Mucosa of descending colon (tissue), 3 donors: ENCODE measurements at places on chromosomes 1 and 21.

DNA sequence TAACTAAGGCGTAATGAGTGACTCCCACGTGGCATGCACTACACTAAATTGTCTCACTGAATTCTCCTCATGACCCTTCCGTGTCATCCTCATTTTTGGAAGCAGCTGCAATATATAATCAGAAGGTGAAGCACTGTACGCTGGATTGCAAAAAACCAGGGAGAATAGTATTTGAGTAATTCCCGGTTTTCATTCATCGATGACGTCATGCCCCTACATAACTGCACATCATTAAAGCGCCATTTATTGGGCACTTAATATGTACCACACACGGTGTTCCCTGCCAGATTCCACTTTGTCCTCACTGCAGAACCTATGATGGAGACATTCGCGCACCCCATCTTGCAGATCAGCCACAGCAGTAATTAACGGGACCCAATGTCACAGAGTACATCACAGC, 41.0 kb downstream of the DHRS3 start:
- DNase-seq = no peak

DNA sequence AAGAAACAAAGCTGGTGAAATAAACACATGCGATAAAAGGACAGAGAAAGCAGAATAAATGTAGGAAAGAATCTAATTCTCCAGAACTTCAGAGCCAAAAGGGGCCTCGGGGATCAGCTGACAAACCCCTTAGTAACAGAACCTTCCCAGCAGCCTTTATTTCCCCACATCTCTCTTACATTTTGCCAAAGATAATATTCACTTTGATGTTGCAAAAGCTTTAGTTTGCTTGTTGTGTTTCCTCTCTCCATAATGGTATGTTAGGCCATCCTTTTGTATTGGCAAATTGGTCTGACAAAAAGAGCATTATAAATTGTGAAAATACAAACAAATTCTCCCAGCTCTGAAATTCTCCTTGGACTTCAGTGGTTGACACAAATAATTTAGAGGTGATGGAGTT, 54.9 kb downstream of the OPTC start:
- DNase-seq = no peak

DNA sequence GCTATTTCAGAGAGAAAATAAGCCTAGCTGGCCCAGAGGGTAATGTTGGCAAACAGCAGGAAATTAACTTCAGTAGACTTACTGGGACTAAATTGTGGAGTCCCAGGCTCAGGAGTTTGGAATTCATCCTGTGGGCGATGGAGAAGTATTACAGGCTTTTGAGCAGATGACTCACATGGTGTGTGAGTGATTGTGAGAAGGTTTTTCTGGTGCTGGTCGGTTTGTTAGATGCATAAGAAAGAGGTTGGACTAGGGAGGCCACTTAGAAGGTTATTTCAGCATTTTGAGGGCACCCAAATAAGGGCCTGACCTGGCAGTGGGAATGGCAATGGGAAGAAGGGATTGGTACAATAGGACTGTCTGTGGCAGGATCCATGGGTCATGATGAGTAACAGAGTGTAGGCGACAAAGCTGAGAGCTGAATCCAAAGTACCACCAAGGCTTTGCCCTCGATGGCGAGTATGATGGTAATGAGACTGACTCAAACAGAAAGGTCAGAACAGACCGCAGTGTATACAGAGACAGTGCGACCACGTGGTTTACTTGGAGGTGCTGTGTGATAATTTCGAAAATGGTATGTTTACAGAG, 69.2 kb upstream of the KIF26B start:
- DNase-seq = no peak

- DNase-seq = no peak
Measured at GRCh38 chr1:167710836-167711235, 10.9 kb upstream of the MPZL1 start.

- DNase-seq = no peak
Measured at GRCh38 chr1:165861911-165862310, 34.5 kb downstream of the UCK2 start.

- no peak for DNase-seq
Measured at GRCh38 chr1:59776960-59777852, 37.5 kb upstream of the HOOK1 start.

DNA sequence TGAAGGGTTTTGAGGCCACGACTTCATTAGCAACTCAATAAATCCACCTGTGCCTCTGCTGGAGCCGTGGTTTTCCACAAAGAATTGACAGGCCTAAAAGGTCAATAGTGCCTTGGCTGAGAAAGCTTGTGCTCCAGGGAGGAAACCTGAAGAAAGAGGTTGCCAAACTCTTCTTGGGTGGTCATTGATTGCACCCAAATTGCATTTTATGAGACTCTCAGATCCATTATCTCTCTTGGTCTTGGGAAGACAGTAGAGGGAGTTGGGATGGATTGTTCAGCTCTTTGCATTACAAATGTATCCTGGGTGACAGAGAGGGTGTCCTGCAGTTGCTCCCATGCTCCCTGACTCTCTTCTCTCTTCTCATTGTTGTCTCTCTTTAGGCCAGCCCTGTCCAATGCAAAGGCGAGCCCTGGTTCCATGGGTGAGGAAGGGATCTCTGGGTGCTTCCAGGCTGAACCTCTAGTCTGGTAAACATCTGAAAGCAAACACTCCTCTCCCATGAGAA, 46.1 kb upstream of the HTR1D start:
- DNase-seq = no peak

DNA sequence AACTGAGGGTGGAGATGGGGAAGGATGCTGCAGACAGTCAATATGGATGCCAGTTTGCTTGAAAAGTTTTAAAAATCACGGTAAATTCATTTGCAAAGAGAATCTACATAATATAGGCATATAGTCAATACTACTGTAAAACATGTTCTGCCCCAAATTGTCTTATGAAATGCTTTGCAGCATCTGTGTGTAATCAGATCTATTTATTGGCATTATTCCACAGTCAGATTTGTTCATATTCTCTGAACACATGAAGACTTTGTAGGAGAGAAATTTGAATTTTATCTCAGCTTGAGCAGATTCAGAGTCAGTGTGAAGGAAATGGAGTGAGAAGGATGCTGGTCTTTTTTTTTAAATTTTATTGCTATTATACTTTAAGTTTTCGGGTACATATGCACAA, 88.5 kb downstream of the PLPPR4 start:
- no peak for DNase-seq

DNA sequence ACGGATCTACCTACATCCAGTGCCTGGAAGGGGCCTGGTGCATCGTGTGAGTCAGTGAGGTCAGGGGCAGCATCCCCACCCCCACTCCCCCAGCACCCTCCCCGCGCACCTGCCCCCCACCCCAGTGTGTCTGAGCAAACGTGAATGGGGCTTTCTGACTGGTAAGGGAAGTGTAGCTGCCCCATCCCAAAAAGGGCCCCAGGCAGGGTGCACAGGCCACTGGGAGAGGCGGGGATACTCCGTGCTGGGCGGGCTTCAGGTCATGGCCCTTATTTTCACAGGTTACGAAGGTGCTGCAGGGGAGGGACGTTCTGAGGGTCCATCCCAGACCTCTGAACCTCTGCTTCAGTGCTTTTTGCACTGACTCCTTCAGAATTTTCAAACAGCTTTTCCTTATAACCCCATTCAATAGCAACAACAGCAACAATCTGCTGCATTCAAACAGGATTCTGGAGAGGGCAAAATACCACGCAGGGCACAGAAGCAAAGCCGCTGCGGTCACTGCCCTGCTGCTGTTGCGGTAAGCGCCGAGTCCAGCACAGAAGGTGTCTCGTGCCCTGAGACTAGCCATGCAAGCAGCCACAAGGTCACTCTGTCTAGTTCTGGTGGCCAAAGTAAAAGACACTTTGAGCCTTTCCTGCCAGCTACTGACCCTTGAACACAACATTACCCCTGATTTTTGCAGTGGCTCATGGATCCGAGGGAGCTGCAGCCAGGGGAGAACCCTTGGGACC, 10.3 kb downstream of the TTC34 start:
- DNase-seq = no peak

DNA sequence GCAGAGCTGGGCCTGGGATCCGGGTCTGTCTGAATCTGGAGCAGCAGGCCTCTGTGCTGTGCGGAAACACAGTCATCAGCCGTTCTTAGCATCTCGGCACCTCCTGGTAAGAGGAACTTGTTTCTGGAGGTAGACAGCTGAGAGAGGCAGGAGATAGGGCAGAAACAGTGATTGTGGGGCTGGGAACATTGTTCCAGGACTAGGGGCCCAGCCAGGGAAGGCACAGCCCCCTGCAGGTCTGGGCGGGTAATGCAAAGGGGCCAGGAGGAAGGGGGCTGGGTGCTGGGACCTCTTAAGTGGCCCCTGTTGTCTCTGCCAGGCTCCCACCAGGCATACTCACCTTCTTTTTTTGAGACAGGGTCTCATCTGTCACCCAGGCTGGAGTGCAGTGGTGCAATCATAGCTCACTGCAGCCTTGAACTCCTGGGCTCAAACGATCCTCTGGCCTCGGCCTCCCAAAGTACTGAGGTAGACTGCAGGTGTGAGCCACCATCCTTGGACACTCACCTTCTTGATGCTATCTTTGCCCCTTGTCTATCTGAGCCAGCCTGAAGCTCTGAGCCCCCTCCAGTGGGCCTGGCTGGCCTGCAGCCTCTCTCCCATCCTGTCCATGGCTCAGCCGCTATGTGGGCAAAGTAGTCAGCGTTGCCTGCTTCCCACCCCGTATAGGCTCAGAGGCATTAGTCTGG, 134.3 kb upstream of the ZBTB40 start:
- no peak for DNase-seq

GRCh38 chr1:229007167-229007566, 263.7 kb upstream of the RAB4A start:
- no peak for DNase-seq

DNA sequence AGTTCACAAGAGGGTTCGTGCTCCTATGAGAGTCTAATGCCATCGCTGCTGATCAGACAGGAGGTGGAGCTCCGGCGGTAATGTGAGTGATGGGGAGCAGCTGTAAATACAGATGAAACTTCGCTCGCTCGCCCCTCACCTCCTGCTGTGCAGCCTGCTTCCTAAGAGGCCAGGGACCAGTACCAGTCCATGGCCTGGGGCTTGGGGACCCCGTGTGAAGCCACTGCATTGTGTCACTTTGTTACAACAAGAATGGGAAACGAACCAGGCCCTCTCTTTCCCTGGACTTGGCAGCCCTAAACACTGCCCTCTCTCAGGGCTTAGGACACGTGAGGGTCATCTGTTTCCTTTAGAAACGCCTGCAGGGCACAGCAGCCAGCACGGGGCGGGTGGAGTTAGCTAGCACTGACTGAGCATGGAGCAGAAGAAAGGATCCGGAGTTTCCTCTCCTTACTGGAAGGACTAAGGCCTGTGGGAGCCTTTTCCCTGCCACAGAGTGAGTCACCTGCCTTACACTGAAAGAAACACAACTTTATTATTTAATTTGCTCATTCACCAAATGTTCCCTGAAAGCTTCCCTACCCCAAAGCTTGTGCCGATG, 185.2 kb upstream of the TMEM51 start:
- no peak for DNase-seq

GRCh38 chr1:19478322-19478721, 7.0 kb downstream of the CAPZB start:
- no peak for DNase-seq

GRCh38 chr1:41404308-41404761, 43.1 kb downstream of the FOXO6 start:
- no peak for DNase-seq

GRCh38 chr1:234608025-234608910, 1.7 kb downstream of the IRF2BP2 start:
- peak; percentile 76 for DNase-seq

- DNase-seq = no peak
Measured at GRCh38 chr1:219120624-219121544, 52.8 kb upstream of the LYPLAL1 start.

GRCh38 chr21:15379776-15380175, 315.0 kb upstream of the NRIP1 start:
- no peak for DNase-seq

GRCh38 chr1:160674415-160674814, 27.6 kb upstream of the SLAMF1 start:
- DNase-seq = peak; percentile 29

DNA sequence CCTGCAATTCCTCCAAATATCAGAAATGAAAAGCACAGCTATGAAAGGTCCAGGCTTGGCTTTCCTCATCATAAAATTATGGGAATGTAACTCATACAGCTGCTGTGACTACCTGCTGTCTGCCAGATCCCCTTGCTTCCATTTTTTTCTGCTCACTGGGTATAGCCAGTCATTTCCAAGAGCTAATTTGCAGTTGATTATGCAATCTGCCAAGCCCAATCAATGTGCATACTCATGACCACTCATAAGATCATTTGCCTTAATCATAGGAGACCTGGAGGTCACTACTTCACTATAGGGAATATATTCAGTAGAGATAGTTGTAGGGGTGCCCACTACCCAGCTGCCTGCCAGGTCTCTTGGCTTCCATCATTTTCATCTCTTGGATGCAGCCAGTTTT, 417.7 kb upstream of the ZRANB2 start:
- DNase-seq = no peak

- no peak for DNase-seq
Measured at GRCh38 chr1:183632964-183633363, 2.6 kb downstream of the ARPC5 start.

- no peak for DNase-seq
Measured at GRCh38 chr1:199687321-199687720, 340.2 kb upstream of the NR5A2 start.

- no peak for DNase-seq
Measured at GRCh38 chr21:28325618-28326017, 667.1 kb downstream of the LTN1 start.

- DNase-seq = no peak
Measured at GRCh38 chr1:157431751-157432150, 120.6 kb downstream of the FCRL5 start.

- no peak for DNase-seq
Measured at GRCh38 chr1:28910379-28911115, 3.8 kb upstream of the EPB41 start.

GRCh38 chr21:43697758-43698643, 20.9 kb upstream of the PDXK start:
- DNase-seq = no peak

DNA sequence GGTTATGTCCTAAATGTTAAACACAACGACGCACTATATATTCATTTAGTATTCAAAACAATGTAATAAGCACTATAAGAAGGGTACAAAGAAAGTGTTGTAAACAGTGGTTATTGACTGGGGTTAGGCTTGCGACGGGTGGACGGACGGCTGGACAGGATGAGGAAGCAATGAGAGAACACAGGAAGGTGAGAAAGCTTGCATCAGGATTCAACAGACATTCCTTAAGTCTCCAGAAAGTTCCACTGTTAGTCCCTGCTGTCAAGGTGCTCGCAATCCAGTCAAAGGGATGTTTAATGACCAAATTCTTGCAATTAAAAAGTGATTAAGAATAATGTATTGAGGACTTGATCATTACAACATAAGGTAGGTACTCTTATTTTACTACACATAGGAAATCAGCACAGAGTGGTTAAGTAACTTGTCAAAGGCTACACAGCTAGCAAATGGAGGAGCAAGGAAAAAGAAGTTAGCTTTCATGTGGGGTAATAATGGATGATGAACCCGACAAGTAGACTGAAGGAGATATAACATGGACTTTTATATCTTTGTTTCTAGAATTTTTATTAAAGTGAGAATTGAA, 994 bp upstream of the ACBD6 start:
- no peak for DNase-seq

DNA sequence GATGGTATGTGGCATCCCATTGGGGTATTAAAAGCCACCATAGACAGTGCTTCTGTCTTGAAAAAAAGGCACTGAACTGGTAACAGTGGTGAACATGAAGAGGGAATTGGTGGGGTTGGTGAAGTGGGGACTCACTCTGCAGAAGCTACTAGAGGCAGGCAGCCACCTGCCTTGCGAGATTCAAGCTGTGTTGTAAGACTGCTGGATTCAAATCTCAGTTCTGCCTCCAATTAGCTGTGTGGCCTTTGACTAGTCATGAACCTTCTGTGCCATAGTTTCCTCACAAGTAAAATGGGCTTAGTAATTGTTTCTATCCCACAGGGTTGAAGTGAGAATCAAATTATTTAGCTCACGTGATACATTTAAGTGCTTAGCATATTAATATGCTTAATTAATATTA, 16.6 kb upstream of the ELOA start:
- DNase-seq = no peak
